ENCODE measurements at places on chromosomes 11 and 22.

- DNase-seq: no peak
Measured at GRCh38 chr11:43689167-43689566, 8.6 kb downstream of the HSD17B12 start.

GRCh38 chr11:1759851-1760220 is 3.9 kb downstream of the CTSD start:
- DNase-seq: no peak

- no peak for DNase-seq
Measured at GRCh38 chr11:65776196-65776595, 4.6 kb downstream of the AP5B1 start.

- DNase-seq: no peak
Measured at GRCh38 chr11:76209973-76210930, 4.0 kb upstream of the WNT11 start.

DNA sequence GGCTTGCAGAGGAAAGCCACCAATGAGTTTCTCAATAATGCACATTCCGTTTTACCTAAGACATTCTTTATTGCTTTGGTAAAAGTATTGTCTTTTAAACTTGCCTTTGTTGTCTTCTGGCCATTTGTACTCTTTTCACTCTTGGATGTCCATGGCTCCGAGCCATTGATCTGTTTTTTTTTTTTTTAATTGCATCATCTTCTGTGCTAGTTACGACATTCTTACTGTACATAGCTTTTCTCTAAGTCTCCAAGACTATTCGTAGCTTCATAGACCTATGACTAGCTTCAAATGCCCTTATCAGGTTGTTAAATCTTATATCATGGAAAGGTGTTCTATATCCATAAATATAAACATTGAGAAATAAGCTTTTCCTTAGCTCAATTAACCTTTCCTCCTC is 1522.6 kb downstream of the FAM181B start:
- no peak for DNase-seq

Data from stimulated activated CD4-positive, alpha-beta T cell treated with anti-CD3 and anti-CD28 coated beads, Interleukin-1b, Interleukin-23, amount 100 ng/mL, for 1 hour (primary cell).